ENCODE measurements at places on chromosomes 7 and 10.

DNA sequence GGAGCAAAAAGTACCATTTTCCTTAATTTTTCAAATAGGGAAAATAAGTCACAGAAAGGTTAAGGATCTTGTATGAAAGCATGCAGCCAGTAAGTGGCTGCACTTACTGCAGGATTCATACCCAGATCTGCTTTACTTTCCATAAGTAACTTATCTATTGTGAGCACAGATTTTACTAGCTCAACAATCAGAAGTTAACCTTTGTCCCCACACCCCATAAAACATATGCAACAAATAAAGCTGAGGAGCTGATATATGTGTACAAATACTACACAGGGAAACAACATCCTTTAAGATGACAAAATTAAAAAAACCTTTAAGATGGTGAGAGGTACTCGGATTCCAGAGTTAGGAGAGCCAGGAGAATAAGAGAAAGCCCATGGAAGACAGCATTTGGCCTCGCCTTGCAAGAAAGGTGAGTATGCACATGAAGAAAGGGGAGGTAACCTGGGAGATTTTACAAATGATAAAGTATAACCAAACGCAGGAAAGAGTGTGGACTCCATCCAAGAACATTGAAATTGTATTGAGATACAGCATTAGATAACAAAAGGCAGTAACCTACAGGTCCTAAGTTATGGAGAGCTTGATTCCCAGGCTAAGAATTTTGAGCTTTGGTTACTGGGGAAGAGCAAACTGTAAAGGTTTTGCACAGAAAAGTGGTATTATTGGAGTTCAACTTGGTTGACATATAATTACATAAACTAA is 87.1 kb downstream of the ITGB8 start:
- H3K36me3 ChIP-seq = no peaks in the 10 kb centered on the region
- no peak overlapping the region for H3K4me3 ChIP-seq
- DNase-seq = no peak
- no peaks in the 10 kb centered on the region for H3K4me1 ChIP-seq
- no peaks in the 10 kb centered on the region for H3K27me3 ChIP-seq
- H3K27ac ChIP-seq = no peak overlapping the region

- H3K36me3 ChIP-seq = no peaks in the 10 kb centered on the region
- H3K27me3 ChIP-seq = no peaks in the 10 kb centered on the region
- no peak overlapping the region for H3K27ac ChIP-seq
- no peak for DNase-seq
- no peak overlapping the region for H3K4me3 ChIP-seq
- no peaks in the 10 kb centered on the region for H3K4me1 ChIP-seq
These were observed 34.4 kb upstream of the DYNC1I1 start for GRCh38 chr7:95737828-95738505.

DNA sequence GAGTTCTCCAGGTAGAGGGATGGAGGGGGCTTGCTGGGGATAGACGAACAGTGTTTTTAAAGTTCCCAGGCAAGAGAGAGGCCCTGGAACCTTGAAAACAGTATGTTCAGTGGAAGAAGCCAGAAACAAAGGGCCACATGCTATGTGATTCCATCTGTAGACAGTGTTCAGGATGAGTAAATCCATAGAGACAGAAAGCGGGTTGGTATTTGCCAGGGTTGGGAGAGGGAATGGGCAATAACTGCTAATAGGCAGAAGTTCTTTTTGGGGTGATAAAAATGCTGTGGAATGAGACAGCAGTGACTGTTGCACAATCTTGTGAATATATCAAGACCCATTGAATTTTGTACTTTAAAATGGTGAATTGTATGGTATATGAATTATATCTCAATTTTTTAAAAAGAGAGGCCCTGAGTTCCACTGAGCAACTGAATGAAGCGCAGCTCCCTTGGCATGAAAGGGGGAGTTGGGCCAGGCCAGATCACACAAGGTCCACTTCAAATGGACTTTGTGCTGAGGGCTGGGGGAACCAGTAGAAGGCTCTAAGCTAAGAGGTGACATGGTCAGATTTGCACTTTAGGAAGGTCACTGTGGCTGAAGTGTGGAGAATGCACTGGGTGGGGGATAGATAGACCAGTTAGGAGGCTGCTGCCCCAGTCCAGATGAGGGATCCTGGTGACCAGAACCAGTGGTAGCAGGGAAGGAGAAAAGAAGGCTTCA is 34.0 kb downstream of the LEP start:
- no peaks in the 10 kb centered on the region for H3K27me3 ChIP-seq
- no peak overlapping the region for H3K4me3 ChIP-seq
- H3K4me1 ChIP-seq = no peaks in the 10 kb centered on the region
- DNase-seq = no peak

GRCh38 chr10:26624006-26624405 is 73.5 kb upstream of the PDSS1 start:
- H3K27me3 ChIP-seq = no peaks in the 10 kb centered on the region
- H3K36me3 ChIP-seq = no peaks in the 10 kb centered on the region
- no peak overlapping the region for H3K4me3 ChIP-seq
- H3K27ac ChIP-seq = no peak overlapping the region
- DNase-seq = no peak

GRCh38 chr10:121683366-121683765 is 85.1 kb upstream of the FGFR2 start:
- no peak for DNase-seq
- no peaks in the 10 kb centered on the region for H3K4me1 ChIP-seq
- H3K27me3 ChIP-seq = no peaks in the 10 kb centered on the region
- no peaks in the 10 kb centered on the region for H3K36me3 ChIP-seq
- H3K4me3 ChIP-seq = no peak overlapping the region

DNA sequence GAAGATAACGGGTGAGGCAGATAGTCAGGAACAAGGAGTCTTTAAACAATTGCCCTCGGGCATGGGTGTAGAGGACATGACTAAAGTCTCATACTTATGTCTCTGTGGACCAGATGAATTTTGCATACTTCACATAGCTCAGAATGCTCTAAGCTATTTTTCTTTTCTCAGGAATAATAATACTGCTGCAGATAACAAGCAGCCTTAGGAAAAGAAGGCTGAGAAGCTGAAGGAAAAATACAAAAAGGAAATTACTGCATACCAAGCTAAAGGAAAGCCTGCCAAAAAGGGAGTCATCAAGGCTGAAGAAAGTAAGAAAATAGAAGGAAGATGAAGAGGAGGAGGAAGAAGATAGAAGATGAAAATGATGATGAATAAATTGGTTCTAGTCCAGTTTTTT is 13.4 kb upstream of the ERCC6 start:
- no peak overlapping the region for H3K27ac ChIP-seq
- no peaks in the 10 kb centered on the region for H3K27me3 ChIP-seq
- H3K4me3 ChIP-seq = no peak overlapping the region
- 0 out of 2 replicates have a peak, but pooled peaks cover 4% of the 10 kb centered on the region for H3K4me1 ChIP-seq
- H3K36me3 ChIP-seq = no peaks in the 10 kb centered on the region

DNA sequence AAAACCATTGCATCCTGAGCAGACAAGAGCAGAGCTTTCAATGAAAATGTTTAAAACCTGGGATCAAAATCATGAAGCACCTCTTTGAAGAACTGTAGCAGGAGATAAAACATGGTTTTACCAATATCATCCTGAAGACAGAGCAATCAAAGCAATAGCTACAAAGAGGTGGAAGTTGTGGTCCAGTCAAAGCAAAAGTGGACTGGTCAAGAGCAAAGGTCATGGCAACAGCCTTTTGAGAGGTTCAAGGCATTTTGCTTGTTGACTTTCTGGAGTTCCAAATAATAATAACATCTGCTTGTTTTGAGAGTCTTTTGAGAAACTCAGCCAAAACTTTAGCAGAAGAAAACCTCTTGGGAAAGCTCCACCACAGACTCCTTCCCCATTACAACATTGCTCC is 893.9 kb upstream of the POT1 start:
- no peaks in the 10 kb centered on the region for H3K27me3 ChIP-seq
- H3K36me3 ChIP-seq = no peaks in the 10 kb centered on the region
- DNase-seq = no peak
- H3K27ac ChIP-seq = no peak overlapping the region

DNA sequence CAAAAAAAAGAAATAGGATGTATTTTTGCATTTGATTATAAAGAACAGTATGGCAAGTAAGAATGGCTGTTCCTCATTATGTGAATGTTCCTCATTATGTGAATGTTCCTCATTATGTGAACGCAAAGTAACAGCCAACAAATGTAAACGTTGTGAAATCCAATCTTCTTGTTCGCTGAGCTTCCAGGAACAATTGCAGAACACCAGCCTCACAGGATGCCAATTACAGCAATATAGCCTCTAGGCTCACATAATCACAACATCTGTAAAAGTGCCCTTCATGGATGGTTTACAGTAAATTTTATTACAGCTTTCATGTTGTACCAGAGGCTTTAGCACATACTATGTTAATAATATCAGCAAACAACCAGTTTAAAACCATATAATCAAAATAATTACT is 71.6 kb downstream of the THSD7A start:
- no peaks in the 10 kb centered on the region for H3K27me3 ChIP-seq
- H3K4me1 ChIP-seq = no peaks in the 10 kb centered on the region
- no peak overlapping the region for H3K27ac ChIP-seq

Data from MM.1S (cell line).